ENCODE measurements at places on chromosomes 16 and 17.

GRCh38 chr17:66234611-66235010, 5.4 kb upstream of the APOH start:
- DNase-seq, result no peak

- peak; percentile 66 for DNase-seq
Measured at GRCh38 chr16:877242-878071, 76.9 kb upstream of the GNG13 start.

DNA sequence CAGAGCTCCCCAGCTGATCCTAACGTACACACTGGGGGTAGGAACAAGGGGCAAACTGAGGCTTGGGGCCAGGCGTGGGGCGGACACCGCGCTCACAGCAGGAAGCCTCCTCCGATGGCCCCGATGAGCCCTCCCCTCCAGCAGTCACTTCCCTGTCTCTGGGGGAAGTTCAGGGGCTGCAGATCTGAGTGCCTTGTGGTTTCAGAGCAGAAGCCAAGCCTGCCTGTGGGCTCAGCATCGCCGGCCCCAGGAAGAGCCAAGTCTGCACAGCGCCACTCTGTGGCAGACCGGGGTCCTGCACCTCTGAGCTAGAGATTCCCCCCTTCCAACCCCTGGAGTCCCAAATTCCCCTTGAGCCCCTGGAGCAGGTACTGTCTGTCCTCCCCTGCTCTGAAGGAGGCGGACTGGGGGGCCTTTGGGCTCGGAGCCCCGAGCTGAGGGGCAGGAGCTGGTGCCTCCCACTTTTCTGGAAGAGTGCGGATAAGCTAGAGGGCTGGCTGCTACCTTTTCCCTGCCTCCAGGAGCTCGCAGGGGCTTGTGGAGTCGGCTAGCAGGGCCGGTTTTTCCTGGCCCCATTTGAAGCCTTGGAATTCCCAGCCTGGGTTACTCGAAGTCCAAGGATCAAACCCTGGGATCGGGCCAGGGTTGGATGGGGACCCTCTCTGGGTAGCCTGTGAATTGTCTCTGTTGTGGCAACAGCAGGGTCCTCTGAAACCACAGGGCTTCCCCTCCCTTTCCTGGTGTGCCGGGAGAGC, 2.9 kb downstream of the GSE1 start:
- DNase-seq, result peak; percentile 96

- DNase-seq, result no peak
Measured at GRCh38 chr17:40190197-40191021, 13.1 kb downstream of the RAPGEFL1 start.

DNA sequence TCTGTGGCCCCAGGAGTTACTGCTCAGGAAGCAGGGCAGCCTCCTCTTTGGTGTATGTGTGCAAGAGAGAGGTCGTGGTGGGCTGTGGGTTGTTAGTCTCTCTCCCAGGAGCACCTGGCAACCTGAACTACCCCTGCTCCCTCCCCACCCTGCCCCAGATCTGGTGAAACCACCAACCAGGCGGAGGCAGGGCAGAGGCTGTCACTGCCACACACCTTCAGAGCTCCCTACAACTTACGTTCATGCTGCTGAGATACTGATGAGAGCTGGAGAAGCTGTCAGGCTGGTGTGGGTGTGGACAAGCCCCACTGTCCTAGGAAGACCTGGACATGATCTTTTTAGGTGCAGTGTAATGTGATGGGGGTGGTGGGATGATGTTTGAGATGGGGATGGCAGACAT, 24.3 kb downstream of the GOSR2 start:
- no peak for DNase-seq

DNA sequence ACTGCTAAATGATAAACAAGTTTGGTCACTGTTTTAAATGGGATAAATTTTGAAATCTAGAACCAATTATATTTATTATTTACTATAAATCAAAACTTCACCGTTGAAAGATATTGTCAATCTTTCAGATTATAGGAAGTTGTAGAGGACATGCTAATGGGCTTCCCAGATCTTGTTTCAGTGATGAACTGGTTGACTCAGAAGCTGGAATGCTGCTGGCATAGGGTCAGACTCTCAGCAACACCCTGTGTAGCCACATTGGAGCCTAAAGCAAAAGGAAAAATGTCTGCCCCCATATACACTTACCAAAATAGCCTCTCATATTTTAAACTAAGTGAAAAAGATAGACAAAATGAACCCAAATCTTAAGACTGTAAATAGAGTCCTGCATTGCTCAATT, 916.9 kb upstream of the SOX9 start:
- DNase-seq, result no peak

GRCh38 chr16:87830673-87831420, 38.5 kb downstream of the SLC7A5 start:
- DNase-seq, result no peak

DNA sequence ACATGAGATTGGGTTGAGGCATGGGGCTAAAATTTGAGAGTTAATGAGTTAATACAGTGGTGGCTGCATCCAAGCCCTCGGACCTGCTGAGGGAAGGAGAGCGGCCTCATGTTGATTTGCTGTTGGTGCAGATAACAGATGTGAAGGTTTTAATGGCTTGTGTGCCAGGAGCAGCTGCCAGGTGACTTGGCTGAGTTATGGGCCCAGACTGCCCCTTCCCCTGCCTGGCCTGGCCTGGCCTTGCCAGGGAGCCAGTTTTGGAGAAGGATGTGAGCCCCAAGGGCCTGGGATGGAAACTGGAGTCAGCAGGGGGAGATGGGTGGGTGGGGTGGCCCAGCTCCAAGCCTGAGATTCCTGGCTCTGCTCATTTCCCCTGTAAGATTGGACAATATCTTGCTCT, 230.1 kb downstream of the CBLN1 start:
- no peak for DNase-seq

DNA sequence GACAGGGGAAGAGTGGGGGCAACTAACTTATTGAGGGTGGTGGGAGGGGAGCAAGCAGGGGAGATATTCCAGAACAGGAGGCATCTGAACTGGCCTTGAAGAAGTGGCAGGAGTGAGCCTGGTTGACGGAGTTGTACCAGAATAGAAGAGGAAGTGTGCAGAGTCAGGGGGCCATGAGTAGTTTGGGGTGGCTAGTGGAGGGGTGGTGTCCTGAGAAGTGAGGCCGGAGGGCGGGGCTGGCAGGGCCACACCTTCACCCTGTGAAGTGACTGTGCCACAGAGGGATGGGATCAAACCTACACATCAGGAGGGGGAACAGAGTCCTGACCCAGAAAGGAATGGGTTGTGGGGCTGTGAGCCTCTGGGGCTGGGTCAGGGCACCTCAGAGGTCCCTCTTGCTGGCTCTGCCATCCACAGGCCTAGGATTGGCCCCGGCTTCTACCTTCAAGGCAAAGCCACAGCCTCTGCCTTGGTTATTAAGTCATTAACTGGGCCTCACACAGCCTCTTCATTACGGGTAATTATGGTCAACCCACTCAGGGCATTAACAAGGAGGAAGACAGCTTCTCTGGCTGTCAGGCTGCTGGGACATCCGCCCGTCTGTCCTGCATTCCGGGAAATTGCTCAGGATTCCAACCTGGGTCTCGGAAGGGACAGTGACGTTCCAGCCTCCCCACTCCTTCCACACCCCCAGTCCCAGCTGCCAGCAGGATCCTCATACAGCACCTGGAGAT, 12.7 kb downstream of the SPNS2 start:
- peak; percentile 44 for DNase-seq

- peak; percentile 47 for DNase-seq
Measured at GRCh38 chr16:69613378-69614154, 47.8 kb downstream of the NFAT5 start.

DNA sequence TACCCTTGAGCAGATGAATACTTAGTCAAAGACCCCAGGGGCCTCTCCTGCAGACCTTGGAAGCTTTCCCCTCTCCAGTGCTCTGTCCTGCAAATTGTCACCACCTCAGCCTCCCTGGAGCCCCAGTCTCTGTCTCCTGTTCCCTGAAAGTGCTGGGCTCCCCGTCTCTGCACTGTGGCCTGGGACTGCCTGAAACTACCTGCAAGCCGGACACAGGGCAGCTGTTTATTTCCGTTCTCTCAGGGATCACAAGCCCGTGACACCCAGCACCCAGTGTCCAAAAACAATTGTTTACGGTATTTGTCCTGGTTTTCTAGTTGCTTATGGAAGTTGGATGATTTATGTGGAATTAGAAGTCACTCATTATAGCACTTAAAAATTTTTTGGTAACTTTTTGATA, 81.6 kb upstream of the CHMP6 start:
- DNase-seq, result no peak

GRCh38 chr16:19879241-19879792, 5.3 kb downstream of the GPRC5B start:
- no peak for DNase-seq

GRCh38 chr16:4303973-4304372, 11.9 kb upstream of the GLIS2 start:
- DNase-seq, result no peak

GRCh38 chr17:71709271-71709890, 411.4 kb upstream of the SOX9 start:
- no peak for DNase-seq

DNA sequence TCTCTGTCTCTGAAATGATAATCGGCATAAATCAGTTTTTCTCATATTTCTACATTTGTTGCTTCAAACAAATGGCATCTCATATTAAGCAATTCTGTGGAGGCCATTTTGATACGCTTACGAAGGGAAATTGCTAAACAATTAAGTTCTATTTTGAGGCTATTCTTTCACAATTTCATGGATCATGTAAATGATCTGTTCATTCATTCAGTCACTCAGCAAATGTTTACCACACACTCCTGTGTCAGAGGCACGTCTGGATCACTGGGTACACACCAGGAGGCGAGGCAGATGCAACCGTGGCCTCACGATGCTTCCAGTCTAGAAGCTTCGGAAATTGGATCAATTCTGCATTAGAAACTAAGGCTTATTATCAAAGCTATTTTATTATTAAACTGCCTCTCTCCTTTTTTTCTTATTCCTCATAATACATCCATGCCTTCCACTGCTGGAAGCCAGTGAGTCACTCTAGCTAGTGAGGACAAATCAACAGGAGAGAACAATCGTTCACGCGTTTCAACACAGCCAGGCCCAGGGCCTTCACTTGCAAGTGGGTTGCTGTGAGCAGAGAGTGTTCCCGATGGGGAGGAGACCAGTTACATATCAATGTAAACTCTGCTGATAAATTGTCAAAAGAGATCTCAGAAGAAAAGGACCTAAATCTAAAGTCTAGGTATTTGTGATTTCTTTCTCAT, 11.3 kb upstream of the SLC39A11 start:
- DNase-seq, result peak; percentile 95

GRCh38 chr17:9725575-9725974, 65.8 kb downstream of the DHRS7C start:
- DNase-seq, result no peak

GRCh38 chr17:76265624-76266243, 586 bp downstream of the UBALD2 start:
- peak; percentile 44 for DNase-seq

DNA sequence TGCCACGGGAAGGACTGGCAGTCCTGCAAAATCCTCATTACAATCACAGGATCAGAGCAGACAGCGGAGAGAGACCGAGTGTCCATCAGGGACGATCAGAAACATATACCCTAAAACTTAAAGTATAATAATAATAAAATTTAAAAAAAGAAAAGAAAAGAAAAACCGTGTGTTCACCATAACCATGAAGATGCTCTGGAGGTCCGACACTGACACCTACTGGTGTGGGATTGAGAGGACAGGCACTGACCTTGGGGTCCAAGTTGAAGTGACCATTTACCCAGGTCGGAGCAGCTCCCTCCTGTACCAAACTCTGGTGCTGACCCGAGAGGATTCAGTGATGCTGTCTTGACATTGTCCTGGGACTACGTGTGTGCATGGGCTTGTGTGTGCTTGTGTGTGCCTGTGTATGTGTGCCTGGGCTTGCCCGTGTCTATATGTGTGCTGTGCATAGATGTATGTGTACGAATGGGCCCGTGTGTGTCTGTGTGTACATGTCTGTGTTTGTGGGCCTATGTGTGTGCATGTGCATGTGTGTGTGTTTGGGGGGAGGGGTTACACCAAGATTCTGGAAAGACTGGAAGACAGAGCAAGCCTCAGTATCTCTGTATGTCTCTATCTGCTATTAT, 10.0 kb upstream of the CD300LD start:
- peak; percentile 64 for DNase-seq

GRCh38 chr17:4560421-4560820, at the start of gene GGT6:
Gene GGT6, minus strand, starts transcription at chr17:4560577. Its CDS starts 56 bp downstream, at chr17:4560521.
- no peak for DNase-seq

GRCh38 chr16:72424757-72425156, 252.8 kb upstream of the PMFBP1 start:
- DNase-seq, result no peak

GRCh38 chr16:72210072-72210471, 38.1 kb upstream of the PMFBP1 start:
- DNase-seq, result peak; percentile 24

- no peak for DNase-seq
Measured at GRCh38 chr17:81956607-81957589, 4.1 kb downstream of the NOTUM start.

DNA sequence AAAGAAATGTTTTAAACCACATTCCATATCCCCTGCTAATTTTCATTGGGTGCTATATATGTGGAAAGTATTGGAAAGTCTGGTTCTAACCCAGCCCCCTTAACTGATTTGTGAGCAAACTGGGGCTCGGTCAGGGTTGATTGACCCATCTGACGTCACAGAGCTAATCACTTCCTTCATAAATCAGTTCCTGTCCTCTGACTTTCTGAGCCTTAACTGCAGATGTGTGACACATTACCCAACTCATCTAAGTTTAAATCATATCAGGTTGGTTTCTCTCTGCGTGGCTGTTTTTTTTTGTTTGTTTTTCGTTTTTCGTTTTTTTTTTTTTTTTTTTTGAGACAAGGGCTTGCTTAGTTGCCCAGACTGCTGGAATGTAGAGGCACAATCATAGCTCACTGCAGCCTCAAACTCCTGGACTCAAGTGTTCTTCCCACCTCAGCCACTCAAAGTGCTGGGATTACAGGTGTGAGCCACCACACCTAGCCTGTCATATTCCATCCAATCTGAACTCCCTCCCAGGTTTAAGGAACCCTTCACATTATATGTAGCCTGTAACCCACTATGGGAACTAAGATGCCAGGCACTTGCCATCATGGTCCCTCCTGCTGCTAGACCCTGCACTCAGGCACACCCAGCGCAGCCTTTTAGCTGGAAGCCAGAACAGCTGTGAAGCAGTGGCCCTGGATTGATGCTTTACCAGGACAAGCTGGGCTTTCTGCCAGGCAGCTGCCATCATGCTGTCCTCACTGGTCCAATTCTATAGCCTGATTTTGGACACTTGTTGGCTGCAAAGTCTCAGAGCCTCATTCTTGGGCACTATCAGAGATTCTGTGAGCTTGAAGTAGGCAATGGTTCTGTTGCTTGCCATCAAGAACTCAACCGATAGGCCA, 6.9 kb upstream of the BPTF start:
- no peak for DNase-seq

DNA sequence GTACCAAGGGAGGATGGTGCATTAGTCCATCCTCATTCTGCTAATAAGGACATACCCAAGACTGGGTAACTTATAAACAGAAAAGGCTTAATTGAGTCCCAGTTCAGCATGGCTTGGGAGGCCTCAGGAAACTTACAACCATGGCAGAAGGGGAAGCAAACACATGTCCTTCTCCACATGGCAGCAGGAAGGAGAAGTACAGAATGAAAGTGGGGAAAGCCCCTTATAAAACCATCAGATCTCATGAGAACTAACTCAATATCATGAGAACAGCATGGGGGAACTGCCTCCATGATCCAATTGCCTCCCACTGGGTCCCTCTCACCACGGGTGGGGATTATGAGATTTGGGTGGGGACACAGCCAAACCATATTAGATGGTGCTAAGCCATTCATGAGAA, 84.5 kb downstream of the SEC14L1 start:
- DNase-seq, result peak; percentile 43
